Activated CD4-positive, alpha-beta T cell treated with anti-CD3 and anti-CD28 coated beads, Interleukin-2, Interleukin-6, amounts not matched to agents 100 ng/mL and 50 ng/mL, durations not matched to agents 16 hours and 8 hours (primary cell): ENCODE measurements at places on chromosomes 2 and 18.
A peak's percentile ranks its signal among the peaks of the same experiment; 100 is the strongest.

GRCh38 chr2:106261871-106262321 lies 67.8 kb upstream of the UXS1 start:
- DNase-seq = no peak

DNA sequence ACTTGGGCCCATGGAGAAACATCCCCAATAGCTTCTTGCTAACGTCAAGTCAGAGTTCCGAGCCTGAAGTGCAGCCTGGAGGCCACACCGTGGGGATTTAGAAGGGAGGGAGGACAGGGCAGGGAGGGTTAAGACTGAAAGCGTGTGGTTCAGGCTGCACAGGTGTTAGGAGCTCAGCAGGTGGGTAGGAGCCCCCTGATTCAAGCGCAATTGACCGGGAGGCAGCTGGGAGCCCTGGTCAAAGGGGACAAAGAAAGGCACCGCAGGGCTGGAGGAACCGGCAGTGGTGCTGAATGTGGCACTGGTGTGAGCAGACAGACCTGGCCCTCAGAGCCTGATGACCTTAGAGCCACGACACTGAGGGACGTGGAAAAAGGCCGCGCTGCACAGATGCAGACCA lies 149.6 kb downstream of the TMEM18 start:
- DNase-seq = no peak

DNA sequence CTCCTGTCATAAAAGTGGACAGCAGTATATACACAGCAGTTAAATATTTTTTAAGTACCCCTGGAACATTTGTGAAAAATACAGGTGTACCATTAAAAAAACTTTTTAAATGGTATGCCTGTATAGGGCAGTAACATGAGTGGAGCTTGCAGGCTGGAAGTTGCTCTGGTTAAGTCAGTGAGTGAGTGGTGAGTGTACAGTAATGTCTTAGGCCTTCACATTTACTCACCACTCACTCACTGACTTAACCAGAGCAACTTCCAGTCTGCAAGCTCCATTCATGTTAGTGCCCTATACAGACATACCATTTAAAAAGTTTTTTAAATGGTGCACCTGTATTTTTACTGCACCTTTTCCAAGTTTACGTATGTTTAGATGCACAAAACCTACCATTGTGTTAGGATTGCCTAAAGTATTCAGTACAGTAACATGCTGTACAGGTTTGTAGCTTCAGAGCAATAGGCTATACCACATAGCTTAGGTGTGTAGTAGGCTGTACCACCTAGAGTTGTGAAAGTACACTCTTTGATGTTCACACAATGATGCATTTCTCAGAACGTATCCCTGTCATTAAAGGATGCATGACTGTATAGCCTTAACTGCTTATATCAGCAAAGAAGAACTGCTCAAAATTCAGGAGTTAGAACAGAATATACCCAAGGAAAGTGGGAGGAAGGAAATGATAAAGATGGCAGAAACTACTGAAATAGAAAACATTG lies 112.6 kb downstream of the EHBP1 start:
- no peak for DNase-seq

DNA sequence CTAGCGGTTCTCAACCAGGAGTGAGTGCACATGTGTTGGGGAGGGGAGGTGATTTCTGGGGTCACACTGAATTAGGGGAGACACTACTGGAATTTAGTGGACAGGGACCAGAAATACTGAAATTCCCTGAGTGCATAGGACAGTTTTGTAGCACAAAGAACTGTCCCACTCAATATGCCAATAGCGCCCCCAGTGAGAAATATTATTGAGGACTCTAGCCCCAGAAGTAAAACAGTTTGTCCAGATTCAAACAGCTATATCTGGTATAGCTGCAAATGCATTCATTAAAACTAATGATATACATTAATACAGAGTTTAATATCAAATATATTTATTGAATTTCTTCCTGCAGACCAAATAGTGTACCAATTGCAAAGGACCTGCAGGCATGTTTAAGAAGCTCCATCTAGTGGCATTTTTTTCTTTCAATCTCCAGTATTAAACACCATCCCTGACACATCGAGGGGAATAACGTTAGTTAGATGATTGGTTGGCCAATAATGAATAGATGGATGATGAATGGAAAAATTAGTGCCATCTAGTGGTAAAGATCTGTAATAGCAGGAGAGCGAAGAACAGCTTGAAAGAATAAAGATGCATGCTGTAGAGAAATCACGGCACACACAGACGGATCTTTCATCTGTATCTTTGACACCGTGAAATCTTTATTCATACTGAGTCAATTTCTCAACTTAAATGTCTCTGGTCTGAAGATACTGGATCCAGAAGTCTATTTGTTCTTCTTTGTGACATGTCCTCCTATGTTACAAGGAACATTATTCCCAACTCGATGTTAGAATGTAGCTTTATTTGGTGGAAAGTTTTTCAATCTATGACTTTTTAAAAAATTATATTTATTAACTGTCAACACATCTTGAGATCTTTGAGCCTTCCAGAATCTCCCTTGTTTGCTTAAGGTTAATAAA lies 62.5 kb downstream of the DHRS9 start:
- peak; percentile 63 for DNase-seq

GRCh38 chr2:88606371-88607030 lies 20.8 kb downstream of the EIF2AK3 start:
- DNase-seq = no peak

GRCh38 chr2:133591164-133591563 lies 22.9 kb upstream of the NCKAP5 start:
- no peak for DNase-seq

DNA sequence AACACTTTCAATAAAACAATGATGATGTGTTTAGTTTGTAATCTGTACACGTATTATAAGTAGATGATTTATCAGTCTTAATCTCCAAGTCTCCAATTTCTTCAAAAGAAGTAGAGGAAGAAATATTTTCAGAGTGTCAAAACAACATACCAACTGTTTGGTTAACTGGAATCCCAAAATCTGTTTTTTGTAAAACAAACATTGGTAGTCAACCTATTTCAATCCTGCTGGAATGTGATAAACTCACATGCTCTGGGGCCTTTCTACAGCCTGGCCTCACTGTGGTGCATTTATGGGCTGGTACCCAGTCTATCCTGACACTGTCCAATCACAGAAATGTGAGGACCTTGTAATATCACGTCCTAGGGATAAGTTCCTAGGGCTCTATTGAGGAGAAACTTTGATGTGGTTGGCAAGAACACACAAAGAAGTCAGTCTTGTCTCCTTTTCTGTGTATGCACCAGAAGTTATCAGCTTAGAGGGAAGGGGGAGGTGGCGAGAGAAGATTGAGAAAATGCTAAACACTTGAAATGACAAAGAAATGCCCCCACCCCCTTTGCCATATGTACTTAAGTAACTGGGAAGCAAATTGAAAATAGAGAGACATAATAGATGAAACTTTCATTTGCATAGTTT lies 47.2 kb downstream of the PRKRA start:
- DNase-seq = peak; percentile 78

DNA sequence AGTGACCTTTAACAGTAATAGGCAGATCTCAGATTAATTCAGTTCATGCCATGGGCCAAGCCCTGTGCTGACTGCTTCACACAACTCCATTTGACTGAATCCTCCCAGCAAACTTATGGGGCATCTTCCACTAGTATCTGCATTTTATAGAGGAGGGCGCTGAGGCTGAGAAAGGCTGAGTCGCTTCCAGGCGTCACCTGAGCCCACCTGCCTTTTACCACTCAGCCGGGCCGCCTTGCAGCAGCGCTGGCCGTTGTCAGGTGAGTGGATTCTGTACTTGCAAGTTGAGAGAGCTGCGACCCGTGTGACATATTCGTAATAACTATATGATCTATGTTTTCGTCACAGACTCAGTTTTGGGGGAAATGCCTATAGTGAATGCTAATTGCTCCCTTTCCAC lies 59.3 kb upstream of the B3GNT7 start:
- DNase-seq = no peak

GRCh38 chr2:40488101-40488601 lies 36.3 kb upstream of the SLC8A1 start:
- no peak for DNase-seq

- no peak for DNase-seq
These were observed 705.9 kb downstream of the CCDC85A start for GRCh38 chr2:56889738-56890137.

DNA sequence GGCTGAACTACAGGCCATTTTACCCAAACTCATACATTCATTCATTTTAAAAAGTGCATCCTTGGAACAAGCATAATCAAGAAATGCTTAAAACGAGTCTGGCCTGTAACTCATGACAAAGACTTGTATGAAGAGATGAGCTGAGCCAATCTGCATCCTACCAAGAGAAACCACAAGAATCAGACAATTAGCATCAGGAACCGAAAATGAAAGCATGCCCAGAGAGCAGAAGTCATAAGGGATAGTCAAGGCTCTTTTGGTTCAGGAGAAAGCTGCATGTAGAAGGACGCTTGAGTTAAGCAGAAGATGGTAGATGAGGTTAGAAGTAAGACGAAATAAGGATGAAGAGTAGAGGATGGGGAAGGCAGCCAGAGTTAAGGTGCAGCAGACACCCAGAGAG lies 137.0 kb upstream of the CTNNA2 start:
- no peak for DNase-seq

- peak; percentile 43 for DNase-seq
These were observed 2.3 kb upstream of the ALKAL2 start for GRCh38 chr2:290090-290722.

DNA sequence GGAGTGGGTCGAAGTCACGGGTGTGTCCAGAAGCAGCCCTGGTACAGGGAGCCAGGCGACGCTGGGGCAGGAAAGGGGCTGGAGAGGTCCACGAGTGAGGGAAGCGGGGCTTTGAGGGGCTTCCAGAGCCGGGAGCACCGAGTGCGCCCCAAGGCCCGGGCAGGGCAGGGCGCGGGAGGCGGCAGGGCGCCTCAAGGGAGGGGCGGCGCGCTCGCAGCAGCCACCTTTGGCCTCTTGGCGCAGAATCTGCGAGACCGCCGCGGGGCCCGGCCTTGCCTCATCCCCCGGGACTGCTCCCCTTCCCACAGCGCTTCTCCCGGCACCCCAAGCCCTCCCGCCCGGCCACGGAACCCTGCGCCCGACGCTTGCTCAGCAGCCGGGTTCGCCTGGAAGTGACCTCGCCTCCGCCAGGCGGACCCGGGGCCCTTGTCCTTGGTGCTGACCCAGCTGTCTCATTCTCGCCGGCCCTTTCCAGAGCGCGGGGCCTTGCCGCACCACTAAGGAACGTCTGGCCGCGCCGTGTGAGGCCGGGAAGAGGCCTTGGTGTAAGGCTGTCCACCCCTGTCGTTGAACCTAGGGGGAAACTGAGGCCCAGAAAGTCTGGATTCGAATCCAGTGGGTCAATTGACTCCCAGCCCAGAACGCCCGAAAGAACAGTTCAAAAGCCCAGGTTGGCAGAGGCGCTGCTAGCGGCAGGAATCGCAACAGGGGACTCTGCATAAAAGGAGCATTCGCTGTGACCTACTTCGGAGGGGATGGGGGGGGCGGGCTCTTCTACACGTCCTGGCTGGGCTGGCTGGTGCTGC lies 584 bp upstream of the DNER start:
- peak; percentile 28 for DNase-seq

DNA sequence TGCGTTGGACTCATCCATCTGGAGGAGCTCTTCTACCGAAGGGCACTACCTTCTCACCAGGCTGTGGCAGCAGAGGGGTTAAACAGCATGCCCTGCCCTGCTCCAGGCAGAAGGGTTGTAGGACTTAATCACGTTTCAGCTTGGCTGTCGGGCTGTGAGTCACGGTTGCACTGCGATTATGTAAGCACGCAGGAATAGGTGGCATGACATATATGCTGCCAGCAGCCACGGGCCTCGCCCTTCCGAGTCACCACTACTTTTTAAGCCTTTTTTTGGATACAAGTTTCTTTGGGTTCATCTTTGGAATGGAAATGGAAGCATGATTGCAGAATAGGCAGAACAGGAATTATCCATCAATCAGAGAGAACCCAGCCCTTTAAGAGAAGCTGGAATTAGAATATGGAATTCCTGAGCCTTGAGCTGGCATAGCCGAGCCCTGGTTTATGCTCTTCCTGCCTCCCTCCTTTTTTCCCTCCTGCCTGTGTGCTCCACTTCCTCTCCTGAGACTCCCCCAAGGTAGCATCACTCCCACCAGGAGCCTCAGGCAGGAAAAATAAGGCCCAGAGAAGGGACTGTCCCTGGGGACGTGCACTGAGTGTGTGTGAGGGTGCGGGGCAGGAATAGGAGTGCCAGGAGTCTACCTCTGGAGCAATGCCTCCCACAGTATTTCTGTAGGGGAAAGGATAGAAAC lies 86.8 kb downstream of the SEMA4F start:
- DNase-seq = no peak

DNA sequence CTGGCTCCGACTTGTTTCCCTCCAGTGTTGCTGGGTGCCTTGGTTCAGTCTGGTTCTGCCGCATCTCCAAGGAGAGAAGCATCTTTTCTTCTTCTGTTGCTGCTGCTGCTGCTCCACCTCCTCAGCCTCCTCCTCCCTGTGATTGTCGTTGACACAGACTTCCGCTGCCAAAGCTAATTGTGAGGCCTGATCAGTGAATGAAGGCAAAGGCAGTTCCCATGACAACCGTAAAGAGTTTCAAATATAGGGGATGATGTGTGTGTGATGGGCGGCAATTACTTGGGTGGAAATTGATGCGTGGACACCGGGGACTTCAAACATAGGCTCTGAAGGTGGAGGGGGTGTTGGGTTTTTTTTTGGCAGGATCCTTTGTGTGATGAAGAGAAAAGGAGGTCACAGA lies 13.7 kb downstream of the TET3 start:
- no peak for DNase-seq

- DNase-seq = peak; percentile 39
These were observed at the start of gene ARHGAP28 for GRCh38 chr18:6729247-6730091. ARHGAP28 (plus strand) TSS chr18:6729716; CDS start chr18:6729822, 106 bp downstream.

DNA sequence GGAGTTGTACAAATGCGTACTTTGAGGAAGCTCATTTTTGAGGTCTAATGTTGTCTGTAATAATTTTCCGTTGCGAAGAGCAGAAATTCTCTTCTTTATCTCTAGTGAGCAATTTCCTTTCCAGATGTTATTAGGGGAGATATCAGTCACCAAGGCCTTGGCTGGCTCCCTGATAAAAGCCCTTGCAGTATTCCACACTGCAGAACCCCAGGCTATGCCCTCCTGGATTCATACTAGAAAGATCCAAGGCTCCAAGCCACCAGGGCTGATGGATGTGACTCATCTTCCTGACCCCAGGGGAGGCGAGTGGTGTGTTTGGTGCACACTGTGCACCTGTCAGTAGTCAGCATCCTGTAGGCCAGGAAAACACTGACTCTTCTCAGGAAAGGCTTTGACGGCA lies 34.7 kb downstream of the INO80C start:
- no peak for DNase-seq

DNA sequence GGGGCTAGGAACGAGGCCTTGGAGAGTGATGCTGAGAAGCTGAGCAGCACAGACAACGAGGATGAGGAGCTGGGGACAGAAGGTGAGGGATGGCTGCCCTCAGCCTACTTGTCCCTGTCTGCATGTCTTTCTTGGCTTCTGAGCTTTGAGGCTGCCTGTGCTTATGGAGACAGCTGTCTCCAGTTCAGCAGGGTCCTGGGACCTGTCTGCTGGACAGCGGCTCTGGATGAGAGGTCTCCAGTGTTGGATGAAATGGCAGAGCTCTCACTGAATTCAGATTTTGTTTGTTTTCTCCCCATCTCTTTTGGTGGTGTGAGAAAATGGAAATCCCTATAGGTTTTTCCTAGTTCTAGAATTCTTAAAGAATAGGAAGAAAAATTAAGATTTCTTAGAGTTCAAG lies 54.8 kb downstream of the NTSR2 start:
- no peak for DNase-seq
